AG04449 (cell line): ENCODE measurements at places on chromosomes 7 and 10.

DNA sequence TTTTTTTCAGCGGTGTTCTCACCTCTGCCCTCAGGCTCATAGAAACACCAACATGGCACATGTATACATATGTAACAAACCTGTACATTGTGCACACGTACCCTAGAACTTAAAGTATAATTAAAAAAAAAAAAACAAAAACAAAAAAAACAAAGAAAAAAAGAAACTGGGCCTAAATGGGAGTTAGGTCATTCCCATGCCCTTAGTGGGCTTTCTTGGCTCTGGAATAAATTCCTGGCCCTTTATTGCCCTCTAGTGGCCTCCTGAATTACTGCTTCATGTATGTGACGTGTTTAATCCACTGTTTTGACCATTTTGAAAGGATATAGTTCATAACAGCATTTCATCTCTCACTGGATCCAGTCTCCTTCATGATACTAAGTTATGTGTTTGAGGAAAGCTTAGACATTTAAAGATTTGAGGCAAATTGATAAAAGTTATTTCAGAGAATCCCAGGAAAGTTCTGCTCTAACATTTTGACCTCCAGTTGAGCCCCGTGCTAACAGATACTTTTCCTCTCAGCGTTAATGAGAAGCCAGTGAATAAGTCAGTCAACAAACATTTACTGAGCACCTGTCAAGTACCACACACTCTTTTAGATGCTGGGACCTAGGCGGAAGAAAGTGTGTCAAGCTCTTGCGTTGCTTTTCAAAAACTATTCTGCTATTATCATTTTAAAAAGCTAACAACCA, 54.7 kb upstream of the SYPL1 start:
- DNase-seq: no peak

GRCh38 chr7:107661865-107662379, 1.3 kb downstream of the SLC26A4 start:
- DNase-seq: no peak

- DNase-seq: no peak
Observed at GRCh38 chr10:22589851-22590514, 124.4 kb downstream of the PIP4K2A start.

DNA sequence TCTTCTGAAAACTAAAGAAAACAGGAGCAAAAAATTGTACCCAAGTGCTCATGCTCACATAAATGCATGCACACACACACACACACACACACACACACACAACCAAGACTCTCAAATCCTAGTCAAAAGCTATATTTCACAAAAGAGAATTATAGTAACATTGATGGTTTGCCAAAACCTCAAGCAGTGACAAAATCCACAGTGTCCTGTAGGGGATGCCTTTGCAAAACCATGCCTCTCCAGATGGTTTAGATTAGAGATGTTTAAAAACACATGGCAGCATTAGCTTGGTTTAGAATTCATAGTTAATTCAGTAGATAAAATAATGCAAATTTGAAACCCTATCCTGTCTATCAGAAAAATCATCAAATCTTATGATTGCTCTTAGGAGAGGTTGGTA, 232.2 kb downstream of the DYNC1I1 start:
- DNase-seq: no peak

DNA sequence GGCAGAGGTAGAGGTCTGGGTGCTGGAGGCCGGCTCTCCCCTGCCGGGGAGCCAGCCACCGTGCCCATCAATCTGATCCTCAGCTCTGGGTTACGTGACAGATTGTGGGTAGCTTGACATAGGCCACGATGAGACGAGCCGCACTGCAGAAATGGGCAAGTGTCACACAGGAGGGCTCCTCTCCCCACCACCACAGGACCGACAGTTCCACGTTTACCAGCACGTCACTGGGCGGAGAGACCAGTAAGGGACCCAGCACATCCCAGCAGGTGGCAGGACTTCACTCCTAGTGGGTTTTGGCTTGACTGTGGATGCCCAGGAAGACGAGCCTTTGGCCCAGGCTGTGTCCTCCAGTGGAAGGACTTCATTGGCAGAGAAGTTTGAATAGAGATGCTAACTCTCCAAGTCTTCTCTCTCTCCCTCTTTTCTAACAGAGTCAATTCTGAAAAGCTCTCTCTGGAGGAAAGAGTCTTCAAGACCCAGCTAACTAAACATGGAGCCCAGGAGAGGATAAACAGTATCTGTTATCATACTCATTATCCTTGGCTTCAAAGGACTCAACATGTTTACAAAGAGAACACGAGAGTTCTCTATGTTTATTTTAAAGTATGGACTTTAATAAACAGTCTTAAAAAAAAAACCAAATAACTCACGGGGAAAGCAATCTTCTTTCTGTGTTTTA, 129.3 kb upstream of the JCAD start:
- no peak for DNase-seq

DNA sequence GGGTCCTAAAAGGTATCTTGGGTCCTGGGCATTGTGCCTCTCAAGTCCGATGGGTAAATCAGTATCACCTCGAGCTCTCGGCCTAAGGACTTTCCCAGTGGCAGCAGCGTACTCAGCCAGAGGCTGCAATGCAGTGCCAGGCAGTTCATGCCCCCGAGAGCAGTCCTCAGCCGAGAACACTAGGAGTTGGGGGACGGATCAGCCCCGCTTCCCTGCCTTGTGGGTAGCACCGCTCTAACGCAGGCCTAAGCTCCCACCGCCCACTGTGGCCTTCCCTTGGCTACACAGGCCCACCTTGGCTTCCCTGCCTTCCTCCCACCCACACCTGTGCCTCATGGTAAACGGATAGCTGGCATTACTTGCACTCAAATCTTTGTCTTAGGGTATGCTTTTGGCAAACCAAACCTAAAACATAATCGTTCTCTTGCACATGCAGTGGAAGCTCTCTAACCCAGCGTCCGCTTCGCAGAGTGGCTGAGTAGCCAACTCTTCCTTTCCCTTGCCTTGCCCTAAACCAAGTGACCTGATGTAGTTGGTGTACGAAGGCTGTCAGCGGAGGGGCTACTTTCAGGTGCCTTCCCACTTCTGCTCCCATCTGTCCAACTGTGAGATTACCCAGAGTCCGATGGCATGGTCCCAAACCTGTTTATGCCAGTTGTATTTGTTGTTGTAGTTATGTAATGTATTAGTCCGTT, 73.2 kb upstream of the CHST15 start:
- no peak for DNase-seq
